SW480 (cell line): ENCODE measurements at places on chromosomes 5 and 9.

DNA sequence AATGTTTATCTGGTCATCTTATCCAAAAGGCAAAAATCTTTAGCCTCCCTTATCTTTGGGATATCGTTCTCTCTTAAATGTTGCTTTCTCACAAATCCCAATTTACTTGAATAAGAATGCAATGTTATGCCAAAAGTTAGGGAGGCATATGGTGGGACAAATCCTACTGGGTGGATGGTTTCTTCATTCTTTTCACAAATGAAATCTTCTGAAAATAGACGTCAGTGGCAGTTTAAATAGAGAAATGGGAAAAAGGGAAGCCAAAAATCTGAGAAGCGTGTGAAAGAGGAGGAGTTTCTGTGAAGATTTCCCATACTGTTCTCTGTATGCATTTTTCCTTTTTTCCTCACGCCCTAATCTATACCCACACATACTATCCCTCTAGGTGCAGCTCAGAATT, 2.5 kb upstream of the PCDHAC1 start:
- DNase-seq, result no peak

GRCh38 chr5:137778772-137779564, 24.8 kb upstream of the HNRNPA0 start:
- DNase-seq, result peak; percentile 56

DNA sequence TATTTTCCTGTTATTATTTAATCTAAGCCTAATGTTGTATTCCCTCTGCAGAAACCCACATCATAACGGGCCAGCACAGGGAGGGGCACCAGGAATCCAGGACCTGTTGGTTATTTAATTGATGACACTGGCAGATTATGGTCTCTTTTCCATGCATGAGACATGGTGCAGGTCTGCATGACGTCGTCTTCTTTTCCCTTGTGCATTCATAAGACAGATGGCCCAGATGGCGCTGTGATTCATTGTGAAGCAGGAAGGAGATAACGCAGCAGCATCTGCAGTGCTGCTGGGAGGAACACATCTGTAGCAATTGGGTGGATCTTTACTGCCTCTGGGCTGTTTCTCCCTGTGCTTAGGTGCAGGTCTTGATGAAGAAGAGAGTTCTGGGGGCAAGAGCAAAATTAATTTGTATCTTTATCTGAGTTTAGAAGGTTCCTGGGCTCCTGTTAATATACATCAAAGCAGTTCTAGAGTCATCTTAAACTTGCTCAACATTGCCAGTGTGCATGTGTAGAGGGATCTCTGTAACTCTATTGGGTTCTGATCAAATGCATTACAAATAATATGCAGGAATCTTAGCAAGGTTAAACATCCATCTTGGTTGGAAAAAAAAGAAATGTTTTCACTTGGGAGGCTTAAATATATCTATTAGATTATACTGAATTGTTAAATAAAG, 176.1 kb downstream of the PCSK1 start:
- no peak for DNase-seq

DNA sequence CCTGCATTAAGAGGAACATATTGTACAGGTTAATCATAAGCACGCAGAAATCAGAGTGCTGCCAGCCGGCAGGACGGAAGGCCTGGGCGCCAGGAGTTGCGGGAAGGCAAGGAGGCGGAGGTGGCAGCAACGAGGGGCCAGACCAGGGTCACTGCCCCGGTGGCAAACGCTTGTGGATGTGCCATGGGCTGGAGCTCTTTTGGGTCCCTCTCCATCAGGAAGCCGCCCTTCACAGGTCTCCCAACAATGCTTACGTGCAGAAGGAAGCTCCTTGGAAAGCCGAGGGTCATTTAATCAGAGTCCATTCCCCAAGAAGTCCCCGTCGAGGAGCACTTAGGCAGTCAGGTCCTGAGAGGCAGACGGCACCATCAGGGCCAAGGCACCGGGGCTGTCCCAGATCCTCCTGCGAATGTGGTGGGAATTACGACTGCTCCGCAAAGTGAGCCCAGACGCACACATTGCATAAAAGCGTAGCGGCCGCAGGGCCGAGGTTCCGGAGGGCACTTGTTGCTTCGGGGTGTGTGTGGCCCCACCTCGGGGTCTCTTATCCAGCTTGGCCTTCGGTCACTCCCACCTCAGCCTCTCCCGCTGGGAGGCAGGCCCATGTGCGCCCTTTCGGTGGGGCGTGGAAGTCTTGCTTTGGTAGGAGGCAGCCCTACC, 20.5 kb downstream of the MRPL36 start:
- no peak for DNase-seq

- no peak for DNase-seq
These were observed 31.3 kb downstream of the ZFAND5 start for GRCh38 chr9:72333709-72334108.

DNA sequence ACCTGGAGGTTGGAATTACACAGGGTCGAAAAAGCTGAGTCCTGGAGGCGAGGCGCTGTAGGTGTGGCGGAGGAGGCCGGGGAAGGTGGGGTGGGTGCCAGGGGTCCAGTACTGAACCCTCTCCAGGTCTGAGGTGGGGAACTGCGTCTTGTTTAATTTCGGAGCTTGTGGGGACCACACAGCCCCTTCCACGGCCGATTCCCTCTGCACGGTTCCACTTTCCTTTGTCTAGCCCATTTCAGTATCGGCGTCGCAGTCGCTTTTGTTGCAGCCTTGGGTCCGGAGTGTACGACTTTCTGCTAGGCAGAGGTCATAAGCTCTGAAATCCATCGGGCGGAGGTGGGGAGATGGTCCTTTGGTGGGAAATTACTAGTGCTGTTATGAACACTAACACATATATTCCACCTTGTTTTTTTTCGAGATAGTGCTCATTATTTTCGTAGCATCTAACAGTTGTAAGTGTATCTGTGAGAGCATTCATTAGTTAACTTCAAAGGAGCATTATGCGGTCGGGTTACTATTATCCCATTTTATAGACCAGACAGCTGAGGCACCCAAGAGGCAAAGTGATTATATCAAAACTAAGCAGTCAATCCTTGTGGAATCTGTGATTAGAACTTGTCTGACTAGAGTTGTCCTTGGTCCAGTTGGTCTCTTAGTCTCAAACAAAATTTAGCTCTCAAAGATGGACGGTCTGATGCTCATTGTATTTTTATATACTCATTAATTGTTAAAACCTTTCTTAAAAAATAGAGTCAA, 737 bp downstream of the RNF180 start:
- DNase-seq, result no peak

DNA sequence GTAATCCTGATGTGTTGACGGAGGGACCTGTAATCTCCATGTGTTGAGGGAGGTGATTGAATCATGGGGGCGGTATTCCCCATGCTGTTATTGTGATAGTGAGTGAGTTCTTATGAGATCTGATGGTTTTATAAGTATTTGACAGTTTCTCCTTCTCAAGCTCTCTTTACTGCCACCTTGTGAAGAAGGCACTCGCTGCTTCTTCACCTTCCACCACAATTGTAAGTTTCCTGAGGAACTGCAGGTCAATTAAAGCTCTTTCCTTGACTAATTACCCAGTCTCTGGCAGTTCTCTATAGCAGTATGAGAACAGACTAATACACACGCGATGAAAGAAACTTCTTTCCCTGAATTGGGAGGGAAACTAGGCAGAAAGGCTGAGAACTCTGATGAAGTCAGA, 141.1 kb upstream of the RAD23B start:
- no peak for DNase-seq

DNA sequence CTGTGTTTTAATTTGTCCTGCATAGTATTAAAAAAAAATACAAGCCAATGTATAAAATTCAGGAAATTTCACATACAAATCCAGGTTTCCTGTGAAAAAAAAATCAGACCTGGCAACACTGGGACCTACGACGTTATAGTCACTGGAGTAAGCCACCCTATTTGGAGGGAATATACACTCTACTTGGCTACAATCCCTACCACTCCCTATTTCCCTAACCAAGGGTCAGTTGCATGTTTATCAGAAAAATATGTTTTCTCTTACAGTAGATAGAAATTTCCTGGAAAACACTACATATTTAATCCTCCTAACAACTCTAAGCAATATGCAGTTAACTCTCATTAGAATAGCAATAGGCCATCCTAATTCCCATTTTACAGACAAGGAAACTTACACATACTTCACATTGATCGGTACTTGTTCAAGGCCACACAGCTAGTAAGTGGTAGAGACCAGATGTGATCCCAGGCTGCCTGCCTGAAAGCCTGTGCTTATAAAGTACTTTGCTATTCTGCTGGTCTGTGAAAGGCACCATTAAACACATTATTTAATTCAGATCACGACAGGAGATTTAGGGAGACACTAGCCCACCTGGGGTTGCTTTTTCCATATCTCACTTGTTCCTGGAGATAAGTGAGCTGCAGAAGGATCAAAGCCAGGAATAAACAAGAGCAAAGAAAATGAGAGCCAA, 70.8 kb downstream of the MFAP3 start:
- DNase-seq, result no peak

DNA sequence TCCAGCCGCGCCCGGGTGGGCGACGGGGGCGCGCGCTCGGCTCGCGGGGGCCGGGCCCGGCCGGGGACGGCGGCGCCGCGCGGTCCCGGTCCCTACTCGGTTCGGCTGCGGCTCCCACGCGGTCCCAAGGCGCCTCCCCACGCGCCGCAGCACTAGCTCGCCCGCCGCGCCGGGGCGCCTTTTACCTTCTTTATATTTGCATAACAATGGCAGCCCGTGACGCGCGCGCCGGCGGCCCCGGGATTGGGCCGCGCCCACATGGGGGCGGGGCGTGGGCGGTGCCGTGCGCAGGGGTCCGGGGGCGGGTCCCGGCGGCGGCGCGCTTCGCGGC, at the start of gene NRARP:
Gene NRARP, minus strand, starts transcription at position 154 of the 331 bp plus-strand sequence. CDS start 343 bp downstream, outside the sequence.
- DNase-seq, result peak; percentile 88

DNA sequence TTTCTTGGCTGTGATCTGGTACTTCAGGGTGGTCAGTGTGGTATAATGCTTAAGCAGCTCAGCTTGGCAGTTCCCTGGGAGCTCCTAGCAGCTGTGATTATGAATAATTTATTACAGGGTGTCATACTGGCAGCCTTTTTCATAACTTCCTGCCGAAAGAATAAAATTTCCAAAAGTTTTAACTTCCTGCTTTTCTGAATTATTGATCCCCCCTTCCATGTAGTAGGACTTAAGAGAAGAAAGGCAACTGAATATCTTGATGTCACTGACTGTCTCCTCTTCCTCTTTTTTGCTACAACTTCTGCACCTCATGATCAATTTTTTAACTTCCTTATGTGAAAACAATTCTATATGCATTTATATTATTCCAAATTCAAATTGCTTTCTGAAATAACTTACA, 74.3 kb upstream of the SPEF2 start:
- no peak for DNase-seq

DNA sequence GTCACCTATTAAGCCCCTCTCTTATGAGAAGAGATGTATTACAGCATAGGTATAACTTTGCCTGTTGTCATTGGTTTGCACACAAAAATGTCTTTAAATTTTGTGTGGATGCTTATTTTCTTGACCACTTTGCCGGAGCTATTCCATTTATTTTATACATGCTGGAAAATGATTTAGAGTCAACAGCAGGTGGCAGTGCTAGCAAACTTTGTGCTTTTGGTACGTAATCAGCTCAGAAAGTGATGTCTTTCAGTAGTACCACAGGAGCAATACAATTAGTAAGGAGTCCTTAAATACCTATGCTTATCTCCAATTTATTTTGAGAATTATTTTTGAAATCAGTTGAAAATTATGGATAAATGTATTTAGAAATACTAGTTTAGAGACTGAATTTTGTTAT, 19.8 kb upstream of the NUDT12 start:
- peak; percentile 58 for DNase-seq

- DNase-seq, result peak; percentile 34
These were observed 123.7 kb downstream of the INSYN2B start for GRCh38 chr5:169856571-169856970.

DNA sequence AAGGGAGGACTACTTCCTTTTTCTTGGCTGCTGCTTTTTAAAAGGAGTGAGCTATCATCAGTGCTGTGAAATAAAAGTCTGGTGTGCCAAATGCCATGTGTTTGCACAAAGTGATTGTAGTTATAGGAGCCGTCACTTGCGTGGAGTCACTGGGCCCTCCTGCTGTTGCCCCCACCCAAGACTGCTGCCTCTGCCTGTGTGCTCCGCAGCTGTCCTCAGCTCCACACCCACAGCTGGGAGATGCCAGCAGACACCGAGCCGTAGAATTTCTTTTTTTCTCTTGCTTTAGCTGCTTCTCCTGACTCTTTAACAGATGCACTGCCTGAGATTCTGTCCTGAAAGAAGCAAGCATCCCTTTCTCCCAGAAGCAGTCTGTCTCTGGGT, 9.8 kb upstream of the GLE1 start:
- no peak for DNase-seq

- no peak for DNase-seq
These were observed 142.8 kb downstream of the BARX1 start for GRCh38 chr9:93812410-93812668.

- DNase-seq, result peak; percentile 99
These were observed 43.1 kb downstream of the NACC2 start for GRCh38 chr9:136051837-136052471.

- no peak for DNase-seq
These were observed 37.3 kb downstream of the PROP1 start for GRCh38 chr5:177958696-177959095.

DNA sequence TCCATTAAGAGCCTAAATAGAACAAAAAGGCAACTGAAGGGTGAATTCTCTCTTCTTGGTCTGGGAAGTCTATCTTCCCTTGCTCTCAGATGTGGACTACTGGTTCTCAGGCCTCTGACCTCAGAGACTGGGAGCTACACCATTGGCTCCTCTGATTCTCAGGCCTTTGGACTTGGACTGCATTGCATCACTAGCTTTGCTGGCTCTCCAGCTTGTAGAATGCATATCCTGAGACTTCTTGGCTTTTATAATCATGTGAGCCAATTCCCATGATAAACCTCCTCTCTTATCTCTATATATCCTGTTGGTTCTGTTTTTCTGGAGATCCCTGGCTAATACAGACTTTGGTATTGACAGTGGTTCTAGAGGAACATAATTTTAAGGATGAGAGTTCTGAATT, 89.8 kb downstream of the PSAT1 start:
- DNase-seq, result no peak

GRCh38 chr5:154285661-154286408, 95.3 kb downstream of the GALNT10 start:
- DNase-seq, result no peak

DNA sequence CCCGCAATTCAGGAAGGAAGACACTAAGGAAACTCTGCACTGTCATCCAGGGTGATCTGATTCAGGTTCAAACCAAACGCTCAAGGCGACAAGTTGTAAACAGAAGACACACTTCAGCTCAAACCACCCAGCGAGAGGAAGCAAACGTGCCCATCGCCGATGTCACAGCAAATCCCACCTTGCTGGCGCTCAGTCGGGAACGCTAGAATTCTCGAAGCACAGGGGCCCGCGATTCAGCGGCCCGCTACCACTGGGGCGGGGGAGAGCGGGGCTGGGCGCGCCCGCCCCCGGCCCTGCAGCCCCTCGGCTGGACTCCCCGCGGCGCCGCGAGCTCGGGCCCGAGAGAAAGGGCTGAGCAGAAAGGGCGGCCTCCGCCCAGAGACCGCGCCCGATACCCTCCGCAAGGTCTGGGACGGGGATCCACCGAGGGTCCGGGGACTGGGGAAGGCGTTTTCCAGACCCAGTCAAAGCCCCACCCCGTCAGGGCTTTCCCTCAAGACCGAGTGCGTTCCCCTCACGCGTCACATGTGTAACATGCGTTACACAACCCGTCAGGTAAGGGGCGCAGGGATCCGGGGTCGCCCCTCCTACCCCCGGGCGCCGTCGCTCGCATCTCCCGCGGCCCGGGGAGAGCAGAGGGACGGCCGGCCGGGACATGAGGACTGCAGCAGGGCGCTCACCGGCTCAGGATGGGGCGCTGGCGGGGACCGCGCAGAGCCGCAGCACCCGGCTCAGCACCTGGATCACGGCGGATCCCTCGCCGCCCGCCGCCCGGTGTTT, 469 bp downstream of the AGTPBP1 start:
- DNase-seq, result peak; percentile 50
